ENCODE measurements at places on chromosomes 7 and 10.

DNA sequence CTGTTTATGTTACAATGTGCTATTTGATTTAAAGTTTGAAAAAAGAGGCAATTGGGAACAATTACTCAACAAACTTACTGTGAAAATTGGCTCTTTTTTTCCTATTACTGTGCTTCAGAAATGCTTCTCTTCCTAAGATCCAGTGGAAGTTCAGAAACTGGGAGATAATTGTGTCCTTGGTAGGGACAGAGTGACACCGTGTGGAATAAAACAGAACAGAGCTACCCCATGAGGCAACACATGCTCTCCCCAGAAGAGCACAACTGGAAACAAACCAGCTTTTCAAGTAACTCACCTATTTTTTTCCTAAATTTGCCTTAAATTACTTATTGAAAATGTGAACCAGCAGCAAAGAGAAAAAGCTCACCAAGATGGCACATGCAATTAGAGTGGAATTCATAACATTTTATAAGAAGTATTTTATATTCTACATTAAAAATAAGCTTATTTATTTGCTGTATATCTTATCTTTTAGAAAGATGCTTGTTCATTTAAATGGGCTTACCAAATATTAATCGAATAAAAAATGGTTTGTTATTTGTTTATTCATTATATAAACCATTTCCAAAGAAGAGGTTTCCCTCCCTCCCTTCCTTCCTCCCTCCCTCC is 346.1 kb upstream of the ANKRD30A start:
- DNase-seq: peak; percentile 71

DNA sequence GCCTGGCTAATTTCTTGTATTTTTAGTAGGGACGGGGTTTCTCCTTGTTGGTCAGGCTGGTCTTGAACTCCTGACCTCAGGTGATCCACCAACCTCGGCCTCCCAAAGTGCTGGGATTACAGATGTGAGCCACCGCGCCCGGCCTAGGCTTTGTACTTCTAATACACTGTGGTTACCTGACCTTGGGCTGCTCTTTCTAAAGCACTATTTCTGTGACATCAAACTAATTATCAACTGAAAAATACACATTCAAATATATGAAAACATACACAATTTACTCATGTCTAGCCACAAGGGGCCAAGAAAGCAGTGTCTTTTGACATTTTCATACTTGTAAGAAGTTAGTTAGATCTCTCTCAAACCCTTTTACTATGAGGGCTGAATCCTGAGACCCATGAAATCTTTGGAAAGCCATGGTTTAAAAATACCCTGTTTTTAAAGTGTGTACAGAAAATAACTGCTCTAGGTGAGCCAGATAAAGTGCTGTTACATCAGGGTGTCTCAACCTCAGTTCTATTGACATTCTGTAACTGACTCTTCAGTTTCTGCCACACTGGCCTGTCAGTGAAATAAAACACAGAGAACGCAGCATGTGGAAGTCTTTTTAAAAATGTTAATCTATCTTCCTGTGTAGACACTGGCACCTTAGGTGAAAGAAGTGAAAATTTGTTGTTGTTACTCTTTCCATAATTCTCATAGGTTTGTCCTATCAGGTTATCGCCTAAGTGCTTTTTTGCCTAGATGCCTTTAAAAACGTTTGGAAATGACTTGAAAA is 58.8 kb downstream of the CREM start:
- DNase-seq: no peak

DNA sequence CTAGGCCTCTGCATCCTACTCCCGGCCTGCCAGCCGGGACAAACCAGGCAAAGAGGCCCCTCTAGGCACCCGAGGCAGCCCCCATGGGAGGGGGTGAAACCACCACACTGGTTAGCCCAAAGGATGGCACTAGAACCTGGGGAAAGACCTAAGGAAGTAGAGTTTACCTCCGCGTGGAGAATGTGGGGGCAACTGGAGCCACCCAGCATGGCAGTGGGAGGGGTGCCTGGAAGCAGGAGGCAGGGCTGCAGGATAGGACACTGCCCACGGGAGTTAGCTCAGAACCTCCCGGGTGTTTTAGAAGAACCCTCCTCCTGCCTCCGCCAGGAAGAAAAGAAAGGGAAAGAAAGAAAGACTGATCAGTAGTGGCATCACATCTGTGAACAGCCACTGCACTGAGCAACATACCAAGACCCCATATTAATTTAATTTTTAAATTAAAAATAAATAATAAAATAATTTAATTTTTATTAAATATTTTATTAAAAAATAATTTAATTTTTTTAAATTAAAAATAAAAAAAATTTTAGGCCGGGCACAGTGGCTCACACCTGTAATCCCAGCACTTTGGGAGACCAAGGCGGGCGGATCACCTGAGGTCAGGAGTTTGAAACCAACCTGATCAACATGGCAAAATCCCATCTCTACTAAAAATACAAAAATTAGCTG is 11.2 kb downstream of the AIFM2 start:
- DNase-seq: no peak

GRCh38 chr7:94087664-94088352 is 83.7 kb upstream of the BET1 start:
- peak; percentile 43 for DNase-seq

GRCh38 chr10:4372601-4373000 is 453.4 kb upstream of the AKR1E2 start:
- no peak for DNase-seq

GRCh38 chr10:67925449-67926005 is 41.1 kb downstream of the SIRT1 start:
- no peak for DNase-seq

- no peak for DNase-seq
These were observed 26.1 kb upstream of the C10orf120 start for GRCh38 chr10:122725768-122726167.

GRCh38 chr10:122302315-122302714 is 31.2 kb downstream of the BTBD16 start:
- no peak for DNase-seq

DNA sequence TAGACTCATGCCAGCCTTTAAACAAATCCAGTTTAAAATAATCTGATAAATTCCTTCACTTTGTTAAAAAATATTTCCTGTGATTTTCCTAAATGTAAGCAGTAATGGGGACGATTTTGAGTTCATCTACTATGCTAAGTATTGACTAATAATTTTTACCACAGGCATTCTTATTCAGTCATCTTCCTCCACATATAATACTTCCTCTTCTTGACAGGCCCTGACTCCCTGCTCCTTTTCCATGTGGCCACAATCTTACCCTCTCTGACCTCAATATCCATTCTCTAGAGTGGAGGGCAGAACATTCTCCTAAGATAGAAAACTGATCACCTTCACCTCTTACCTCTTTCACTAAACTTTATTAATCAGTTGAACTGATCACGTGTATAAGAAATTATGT is 7.8 kb downstream of the DNAJC2 start:
- no peak for DNase-seq

DNA sequence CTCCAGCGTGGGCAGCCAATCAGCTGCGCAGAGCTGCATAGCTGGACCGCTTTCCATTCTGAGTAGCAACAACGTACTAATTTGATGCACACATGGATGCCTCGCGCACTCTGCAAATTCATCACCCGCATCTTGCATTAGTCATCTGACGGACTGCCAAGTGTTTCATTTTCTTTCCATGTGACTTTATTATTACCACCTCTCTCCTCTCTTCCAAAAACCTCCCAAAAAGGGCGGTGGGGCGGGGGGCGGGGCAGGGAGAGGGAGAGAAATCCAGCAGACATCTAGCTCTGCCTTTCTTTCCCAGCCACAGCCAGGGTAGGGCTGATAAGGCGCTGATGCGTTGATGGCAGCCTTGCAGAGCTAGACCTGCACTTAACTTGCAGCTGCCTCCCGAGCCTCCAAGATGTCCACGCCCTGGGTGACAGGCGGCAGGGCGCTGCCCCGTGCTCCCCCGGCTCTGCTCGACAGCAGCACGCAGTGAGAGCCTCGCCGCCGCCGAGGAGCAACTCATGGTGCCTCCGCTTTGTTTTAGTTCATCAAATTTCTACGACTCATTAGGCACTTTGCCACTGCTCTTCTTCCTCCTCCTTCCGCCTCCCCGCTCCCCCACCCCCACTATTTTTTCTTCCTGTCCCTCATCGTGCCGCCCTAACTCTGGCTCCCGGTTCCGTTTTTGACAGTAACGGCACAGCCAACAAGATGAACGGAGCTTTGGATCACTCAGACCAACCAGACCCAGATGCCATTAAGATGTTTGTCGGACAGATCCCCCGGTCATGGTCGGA is 147.3 kb downstream of the CELF2 start:
- DNase-seq: peak; percentile 74

DNA sequence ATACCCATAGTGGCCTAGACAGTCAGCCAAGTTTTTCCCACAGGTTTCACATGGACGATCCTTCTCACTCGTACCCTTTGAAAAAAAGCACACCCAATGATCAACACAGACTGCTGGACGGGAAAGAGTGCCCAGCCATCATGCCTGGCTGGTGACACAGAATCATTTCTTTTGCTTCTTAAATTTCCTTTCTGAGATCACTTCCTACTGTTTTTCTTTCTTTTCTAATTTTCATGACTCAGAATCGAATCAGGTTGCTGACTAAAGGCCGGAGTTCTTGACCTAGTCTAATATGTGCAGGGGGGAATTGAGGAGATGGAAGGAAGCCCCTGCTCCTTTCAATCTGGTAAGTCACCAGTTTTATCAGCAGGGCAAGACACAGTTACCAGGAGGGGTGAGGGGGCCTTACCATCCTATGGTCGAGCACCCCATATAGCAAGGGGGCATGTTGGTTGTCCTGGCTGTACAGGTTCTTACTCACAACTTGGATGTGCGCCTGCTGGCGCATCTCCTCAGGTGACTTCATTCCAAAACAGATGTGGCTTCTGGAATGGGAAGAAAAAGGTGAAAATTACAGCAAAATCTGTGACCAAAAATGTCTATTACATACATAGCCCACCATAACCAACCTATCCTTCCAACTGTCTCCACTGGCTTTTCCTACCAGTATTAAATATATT is 3.5 kb downstream of the POLR3A start:
- DNase-seq: no peak

Data from neuronal stem cell (in vitro differentiated cells).